ENCODE measurements at places on chromosomes 5 and 9.

GRCh38 chr5:151937851-151938250, 13.2 kb upstream of the GLRA1 start:
- no peak for DNase-seq

GRCh38 chr5:125194883-125195282, 448.4 kb upstream of the ZNF608 start:
- no peak for DNase-seq

DNA sequence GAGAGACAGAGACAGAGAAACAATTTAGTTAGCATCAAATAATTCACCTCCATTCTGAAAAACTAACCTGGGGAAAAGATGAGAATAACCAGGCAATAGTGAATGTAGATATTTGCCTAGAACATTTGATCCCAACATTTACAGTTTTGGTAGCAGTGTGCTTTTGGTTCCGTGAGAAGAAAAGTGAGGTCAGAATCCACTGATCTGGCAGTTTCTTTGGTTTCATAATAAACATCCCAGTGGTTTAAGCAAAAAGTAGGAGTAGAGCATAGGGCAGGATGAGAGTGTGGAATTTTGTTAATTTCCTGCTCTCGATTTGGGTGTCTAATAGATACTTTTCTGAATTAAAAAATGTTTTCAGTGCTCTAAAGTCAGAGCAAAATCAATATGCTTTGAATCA, 887.0 kb downstream of the NR2F1-AS1 start:
- DNase-seq = no peak

- peak; percentile 61 for DNase-seq
Observed at GRCh38 chr9:77926371-77926878, 105.2 kb downstream of the GNAQ start.

- DNase-seq = peak; percentile 48
Observed at GRCh38 chr9:21919377-21920362, 74.5 kb downstream of the CDKN2A start.

- no peak for DNase-seq
Observed at GRCh38 chr5:7808998-7809397, 41.9 kb downstream of the CFAP90 start.

- DNase-seq = no peak
Observed at GRCh38 chr9:135474915-135475314, 4.7 kb upstream of the PPP1R26 start.

- DNase-seq = no peak
Observed at GRCh38 chr9:87973122-87973521, 1.2 kb downstream of the CDK20 start.

- no peak for DNase-seq
Observed at GRCh38 chr5:134576386-134577021, 51.0 kb downstream of the JADE2 start.

GRCh38 chr5:134004626-134005416, at the start of gene VDAC1:
VDAC1 (minus strand) TSS chr5:134004975; CDS start chr5:133993012, 11,963 bp downstream.
- peak; percentile 81 for DNase-seq

GRCh38 chr5:127839072-127839471, 135.9 kb downstream of the CCDC192 start:
- DNase-seq = no peak

DNA sequence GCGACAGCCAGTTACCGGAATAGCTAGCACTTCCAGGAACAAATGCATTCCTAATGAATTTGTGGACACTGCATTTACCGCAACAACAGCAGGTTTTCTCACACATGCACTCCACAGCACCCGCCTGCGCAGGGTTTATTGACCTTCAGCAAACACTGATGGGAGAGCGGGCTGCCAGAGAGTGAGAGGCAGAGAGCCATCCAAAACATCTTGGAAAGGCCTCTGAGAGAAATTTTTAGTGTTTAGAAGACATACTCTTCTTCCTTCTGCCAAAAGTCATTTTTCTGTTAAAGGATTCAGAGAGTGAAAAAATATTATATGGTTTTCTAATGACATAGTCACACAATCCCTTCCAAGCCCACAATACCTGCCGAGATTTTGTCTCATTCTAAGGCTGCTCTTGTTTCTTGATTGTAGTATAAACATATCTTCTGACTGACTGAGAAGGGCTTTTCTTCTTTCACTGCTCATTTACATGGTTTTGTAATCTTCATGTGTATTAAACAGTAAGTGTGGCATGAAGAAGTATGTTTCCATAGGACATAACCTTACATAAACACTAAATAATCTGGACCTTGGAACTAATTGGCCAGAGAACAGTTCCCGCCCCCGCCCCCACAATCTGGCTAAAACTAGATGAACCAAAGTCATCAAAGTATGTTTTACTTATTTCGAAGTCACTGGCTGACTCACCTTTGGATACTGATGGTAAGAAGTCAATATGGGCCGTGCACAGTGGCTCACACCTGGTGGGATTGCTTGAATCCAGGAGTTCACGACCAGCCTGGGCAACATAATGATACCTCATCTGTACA, 432.5 kb upstream of the MEF2C start:
- no peak for DNase-seq

DNA sequence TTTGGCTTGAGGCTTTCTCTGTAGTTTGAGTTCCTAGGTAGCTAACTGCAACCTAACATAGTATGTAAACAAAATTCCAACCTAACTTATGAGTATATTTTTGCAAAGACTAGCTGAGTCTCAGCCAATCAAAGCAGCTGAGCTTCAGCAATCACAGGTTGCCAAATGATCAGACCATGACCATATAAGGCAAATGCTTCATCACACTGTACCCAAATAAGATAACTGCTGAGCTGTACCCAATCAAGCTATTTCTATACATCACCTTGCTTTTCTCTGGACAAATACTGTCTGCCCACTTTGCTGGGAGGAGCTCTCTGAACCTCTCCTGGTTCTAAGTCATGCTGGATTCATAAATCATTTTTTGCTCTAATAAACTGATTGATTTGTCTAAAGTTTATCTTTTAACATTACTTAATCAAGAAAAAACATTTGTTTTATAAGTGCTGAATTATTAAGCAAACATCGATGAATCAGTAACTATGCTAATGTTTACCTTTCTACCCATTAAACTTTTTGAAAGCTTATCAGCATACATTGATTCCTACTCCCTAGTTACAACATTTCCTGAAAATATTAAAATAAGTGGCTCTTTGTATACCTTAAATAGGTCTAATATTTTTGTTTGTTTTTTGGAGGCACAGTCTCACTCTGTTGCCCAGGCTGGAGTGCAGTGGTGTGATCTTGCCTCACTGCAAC, 129.7 kb upstream of the PCA3 start:
- DNase-seq = no peak

DNA sequence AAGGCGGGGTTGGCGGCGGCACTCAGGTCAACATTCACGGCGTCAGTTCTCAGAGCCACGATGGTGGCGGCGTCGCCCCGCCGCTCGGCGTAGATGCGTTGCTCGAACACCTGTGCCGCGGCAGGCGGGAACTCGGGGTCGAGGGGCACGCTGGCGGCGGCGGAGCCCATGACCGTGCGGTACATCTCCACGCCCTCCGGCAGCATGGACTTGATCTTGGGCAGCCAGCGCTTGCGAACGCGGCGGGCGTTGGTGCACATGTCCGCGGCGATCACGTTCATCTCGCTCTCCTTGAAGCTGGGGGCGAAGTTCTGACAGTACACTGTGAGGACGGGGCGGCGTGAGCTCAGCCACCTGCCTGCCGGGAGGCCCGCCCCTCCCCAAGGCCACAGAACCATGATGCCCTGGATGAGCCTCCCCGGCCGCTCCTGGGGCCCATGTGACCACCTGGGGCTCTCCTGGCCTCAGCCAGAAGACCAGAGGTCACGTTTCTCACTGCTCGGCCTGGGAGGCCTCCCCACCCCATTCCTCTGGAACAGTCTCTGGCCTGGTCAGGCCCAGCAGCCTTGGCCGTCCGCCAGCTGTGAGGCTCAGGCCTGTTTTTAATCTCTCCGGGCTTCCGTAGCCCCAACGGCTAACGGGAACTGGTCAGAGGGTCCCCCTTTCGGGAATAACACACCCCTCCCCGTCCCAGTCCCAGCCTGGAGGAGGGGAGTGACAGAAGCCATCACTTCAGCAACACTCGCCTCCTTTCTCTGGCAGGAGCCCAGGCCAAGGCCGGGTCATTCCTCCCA, 50.7 kb upstream of the UBAC1 start:
- no peak for DNase-seq

DNA sequence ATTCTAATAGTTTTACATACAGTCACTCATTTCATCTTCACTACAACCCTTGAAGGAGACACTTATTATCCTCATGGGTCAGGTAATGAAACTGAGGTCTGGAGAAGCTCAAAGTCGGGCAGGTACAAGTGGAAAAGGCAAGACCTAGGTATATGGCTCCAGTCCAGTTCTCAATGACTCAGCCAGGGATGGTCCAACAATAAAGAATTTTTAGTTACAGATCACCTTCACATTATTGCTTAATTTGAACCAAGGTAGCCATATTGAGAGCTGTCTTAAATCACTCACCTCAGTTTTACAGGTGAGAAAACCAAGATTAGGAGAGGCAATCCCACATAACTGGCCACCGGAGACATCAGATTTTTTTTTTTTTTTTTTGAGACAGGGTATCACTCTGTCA, 55.4 kb downstream of the PTPN3 start:
- DNase-seq = no peak

DNA sequence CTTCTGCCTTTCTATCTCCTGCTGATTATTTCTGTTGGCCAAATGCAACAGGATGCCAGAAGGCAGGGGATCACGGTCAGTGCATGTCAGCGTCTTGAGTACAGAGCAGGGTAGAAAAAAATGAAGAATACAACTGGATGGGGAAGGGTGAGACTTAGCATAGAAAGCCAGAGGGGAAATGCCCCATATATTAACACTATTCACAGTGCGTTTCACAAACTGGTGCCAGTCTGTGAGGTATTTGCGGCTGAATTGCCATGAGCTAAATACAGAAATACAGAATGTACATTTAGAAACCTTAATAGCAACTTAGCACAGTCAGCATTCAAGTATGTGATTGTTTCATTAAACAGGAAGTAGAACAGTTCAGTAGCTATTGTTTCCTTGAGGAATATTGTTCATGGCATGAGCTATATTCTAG, 31.0 kb upstream of the SLC1A3 start:
- DNase-seq = no peak

- no peak for DNase-seq
Observed at GRCh38 chr9:127121628-127122175, 733 bp downstream of the ANGPTL2 start.

DNA sequence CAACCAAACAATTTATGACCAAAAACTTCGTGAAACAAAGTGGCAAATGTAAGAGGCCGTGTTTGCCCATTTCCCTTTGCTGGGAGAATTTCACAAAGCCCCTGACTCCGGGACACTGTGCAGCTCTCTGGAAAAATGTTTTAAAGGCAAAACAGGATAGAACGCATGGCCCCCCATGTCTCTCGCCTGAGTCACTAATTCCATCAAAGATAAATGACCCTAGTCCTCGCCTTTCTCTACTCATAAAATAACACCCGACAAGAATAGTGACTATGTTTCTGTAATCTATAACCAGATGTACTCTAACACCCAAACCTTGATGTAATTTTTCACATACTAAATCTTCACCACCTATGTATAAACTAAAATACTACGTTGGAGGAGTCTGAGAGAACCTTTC, 55.7 kb upstream of the SAP30L start:
- DNase-seq = no peak

- no peak for DNase-seq
Observed at GRCh38 chr9:20898885-20899554, 132.4 kb downstream of the HACD4 start.

GRCh38 chr9:6123416-6123815, 92.2 kb upstream of the IL33 start:
- DNase-seq = no peak

DNA sequence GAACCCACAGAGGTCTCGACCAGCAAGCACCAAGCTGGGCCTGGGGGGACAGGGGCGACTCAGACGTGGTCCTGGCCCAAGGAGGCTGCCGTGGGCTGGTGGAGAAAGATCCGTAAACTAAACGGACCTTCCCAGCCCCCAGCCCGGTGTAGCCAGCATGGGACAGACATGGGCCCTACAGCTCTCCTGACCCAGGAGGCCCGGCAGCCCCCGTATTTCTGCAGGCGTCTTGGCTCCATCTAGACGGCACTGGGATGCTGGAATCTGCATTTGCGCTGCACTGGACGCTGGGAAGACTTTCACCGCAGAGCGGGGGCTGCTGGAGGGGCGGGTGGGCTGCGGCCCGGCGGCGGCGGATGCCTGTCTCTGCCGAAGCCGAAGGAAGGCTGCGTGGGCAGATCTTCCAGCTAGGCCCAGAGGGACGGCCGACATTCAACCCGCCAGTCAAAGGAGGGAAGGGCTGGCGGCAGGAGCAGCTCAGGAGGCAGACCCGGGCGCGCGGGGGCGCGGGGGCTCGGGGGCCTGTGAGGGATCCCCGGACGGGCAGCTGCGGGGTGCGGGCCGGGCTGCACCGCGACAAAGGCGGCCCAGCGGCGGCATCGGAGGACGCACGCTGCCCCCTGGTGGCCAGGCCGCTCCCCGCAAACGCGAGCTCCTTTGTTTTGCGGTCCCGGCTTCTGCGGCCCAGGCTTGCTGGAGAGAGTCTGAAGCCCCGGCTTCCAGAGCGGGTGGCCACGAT, 266.2 kb downstream of the NSG2 start:
- DNase-seq = peak; percentile 55

DNA sequence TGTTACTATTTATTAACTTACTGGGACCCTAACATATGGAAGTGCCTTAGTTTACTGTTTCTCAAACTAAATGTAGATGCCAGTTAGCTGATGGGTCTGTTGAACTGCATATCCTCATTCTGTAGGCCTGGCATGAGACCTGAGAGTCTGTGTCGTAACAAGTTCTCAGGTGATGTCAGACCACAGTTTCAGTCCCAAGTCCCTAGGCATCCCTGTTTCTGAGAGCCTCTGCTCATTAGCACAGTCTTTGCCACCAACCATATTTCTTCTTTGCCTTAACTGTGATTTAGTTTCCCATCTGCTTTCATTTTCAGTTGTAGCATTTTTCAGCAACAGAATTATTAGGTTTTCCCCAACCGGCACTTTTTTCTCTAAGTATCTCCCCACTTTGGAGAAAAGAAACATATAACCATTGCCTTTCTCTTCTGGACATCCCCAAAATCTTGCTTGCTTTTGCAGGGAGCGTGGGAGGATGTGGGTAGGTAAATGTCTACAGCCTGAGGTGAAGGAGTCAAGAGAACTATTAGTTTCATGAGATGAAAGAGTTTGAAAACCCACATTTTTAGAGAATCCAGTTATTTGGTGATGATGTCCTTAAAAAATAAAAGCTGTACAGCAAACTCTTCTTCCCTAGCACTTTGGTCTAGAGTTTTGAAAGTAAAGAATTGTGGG, 74.6 kb downstream of the NUDT12 start:
- DNase-seq = no peak

- DNase-seq = no peak
Observed at GRCh38 chr5:89374144-89374784, 491.3 kb upstream of the MEF2C start.

- DNase-seq = no peak
Observed at GRCh38 chr9:108876425-108876824, 14.4 kb downstream of the ACTL7A start.

GRCh38 chr5:147446523-147446922, 63.3 kb downstream of the DPYSL3 start:
- DNase-seq = no peak

- DNase-seq = no peak
Observed at GRCh38 chr5:152462021-152462721, 57.1 kb upstream of the NMUR2 start.
